ENCODE measurements at places on chromosomes 5 and 9. TPM values are rescaled to one million over a fixed set of nuclear protein-coding genes. Genes with fewer than 3 reads are reported as not detected.

Gene INSL6
- total RNA-seq, result not detected

Gene PCDHA9
- total RNA-seq, result not detected

Gene SIL1
- total RNA-seq, result 25.0 TPM

Gene SCGB3A2
- total RNA-seq, result not detected

Gene FAM193B
- total RNA-seq, result 28.1 TPM

Gene CCDC192
- total RNA-seq, result not detected

Gene CDH18
- not detected for total RNA-seq

Gene GPR150
- total RNA-seq, result not detected

Gene JAK2
- total RNA-seq, result 2.9 TPM

Gene ACTBL2
- total RNA-seq, result not detected

Gene DMRT3
- not detected for total RNA-seq

Gene GHR
- 0.03 TPM for total RNA-seq

Gene PCDHGA3
- not detected for total RNA-seq
